Fibroblast of skin of abdomen (primary cell): ENCODE measurements at places on chromosomes 5 and 9.

- no peak for DNase-seq
Observed at GRCh38 chr5:131672776-131673175, 37.7 kb upstream of the RAPGEF6 start.

DNA sequence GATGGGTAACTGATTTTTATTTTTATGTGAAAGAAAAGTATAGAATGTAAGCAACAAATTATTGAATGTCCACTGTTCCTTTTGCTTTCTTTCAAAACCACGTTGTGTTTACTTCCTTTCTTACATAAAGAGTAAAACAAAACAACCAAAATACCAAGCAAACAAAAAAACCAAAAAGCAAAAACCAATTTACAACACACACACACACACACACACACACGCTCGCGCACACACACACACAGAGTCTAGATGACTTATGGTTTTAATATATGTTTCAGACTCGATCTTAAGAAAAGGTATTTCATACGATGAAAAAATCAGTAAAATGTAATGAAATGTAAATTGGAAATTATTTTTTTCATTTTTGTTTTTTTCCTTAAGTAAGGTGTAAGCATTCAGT is 80.3 kb downstream of the ADGRV1 start:
- peak; percentile 20 for DNase-seq

DNA sequence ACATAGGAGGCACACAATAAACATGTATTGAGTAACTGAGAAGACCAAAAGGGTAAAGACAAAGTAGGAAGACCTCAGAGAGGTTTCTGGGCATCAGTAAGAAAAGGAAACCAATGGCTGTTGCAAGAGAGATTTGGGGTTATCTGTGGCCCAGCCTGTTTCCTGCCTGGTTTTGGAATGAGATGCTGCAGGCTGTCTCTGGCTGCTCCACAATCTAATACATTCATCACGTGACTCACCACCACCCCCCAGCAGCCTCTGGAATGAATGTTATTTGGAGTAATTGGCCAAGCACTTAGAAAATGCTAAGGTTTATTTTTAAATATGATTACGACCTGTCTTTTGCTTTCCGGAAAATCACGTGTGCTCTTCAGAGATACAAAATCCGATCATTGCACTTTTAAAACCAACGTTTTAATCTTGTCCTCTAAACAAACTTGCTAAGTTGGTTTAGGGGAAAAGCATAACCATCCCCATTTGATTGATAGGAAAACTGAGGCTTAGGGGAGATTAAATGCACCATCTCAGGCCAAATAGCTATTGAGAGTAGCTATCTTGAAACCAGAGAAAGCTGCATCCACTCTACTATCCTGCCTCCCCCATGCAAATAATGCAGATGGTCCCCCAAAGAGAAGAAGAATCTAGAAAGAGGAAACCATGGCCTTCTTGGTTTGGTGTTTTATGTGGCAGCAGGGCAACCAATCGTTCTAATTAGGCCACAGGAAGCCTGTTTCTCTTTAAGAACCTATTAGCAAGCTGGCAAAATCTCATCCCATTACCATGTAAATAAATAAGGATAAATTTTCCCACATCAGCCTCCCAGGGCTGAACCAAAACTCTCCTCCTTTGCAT is 151.8 kb upstream of the ADRA1B start:
- DNase-seq: peak; percentile 95

- DNase-seq: no peak
Observed at GRCh38 chr5:157357823-157358222, 91.9 kb downstream of the CYFIP2 start.

GRCh38 chr5:145943674-145944121 is 7.3 kb downstream of the SH3RF2 start:
- DNase-seq: peak; percentile 48

DNA sequence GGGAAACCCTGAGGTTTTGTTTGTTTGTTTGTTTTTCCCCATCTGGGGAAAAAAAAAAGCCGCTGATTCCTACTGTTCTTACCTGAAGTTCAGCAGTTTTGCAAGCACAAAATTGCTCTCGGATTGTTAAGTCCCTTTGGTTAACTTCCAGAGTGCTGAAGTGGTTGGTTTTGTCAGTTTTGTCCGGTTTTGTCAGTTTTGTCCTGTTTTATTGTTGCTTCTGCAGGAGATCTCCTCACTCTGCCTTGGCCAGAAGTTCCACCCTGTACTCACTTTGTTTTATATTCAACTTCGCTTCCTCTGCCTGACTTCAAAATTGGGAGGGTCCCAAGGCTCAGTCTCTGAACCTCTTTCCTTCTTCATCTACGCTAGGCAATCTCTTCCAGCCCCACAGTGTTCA is 14.4 kb downstream of the ZNF346 start:
- no peak for DNase-seq

DNA sequence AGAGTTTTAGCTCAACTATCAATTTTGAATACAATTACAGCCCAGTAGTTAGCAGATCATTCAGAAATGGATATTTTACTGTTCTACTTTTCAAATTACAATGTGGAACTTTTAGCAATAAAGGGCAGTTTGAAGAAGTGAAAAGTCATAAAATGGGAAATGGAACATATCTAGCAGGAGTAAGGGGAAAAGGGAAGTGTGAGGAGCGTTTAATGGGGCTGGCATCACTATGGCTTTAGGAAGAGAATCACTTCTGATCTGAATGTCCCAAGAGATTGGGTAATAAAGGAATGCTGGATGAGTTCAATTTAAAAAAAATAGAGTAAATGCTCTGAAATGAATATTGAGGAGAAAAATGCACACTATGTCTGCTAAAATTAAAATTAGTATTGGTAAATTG is 77.4 kb downstream of the ATPSCKMT start:
- no peak for DNase-seq

GRCh38 chr9:103804077-103804735 is 289.9 kb upstream of the SMC2 start:
- DNase-seq: peak; percentile 82

DNA sequence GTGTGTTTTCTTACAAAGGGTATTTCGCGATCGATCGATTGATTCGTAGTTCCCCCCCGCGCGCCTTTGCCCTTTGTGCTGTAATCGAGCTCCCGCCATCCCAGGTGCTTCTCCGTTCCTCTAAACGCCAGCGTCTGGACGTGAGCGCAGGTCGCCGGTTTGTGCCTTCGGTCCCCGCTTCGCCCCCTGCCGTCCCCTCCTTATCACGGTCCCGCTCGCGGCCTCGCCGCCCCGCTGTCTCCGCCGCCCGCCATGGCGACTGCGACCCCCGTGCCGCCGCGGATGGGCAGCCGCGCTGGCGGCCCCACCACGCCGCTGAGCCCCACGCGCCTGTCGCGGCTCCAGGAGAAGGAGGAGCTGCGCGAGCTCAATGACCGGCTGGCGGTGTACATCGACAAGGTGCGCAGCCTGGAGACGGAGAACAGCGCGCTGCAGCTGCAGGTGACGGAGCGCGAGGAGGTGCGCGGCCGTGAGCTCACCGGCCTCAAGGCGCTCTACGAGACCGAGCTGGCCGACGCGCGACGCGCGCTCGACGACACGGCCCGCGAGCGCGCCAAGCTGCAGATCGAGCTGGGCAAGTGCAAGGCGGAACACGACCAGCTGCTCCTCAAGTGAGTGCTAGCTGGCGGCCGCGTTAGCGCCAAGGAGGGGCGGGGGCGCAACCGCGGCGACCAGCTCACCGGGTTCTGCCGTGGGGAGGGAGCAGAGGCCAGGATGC is 480 bp downstream of the LMNB1 start:
- peak; percentile 55 for DNase-seq

DNA sequence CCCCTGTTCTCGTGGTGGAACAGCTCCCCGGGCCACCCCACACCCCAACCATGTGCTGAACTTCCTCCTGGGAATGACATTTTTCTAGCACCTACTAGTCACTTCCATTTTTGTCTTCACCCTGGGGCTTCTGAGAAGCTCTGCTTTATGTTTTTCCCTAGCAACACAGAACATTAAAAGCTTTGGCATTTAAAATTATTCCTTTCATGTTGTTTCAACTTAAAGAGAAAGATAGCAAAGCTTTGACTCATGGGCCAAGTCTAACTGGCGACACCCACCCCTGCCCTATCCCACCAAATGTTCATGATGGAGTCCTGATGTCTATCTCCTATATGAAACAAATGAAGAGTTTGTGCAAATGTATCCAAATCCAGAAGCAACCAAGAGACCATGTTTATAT is 22.4 kb downstream of the BOD1 start:
- peak; percentile 27 for DNase-seq

GRCh38 chr9:21470126-21470525 is 12.0 kb downstream of the IFNE start:
- no peak for DNase-seq

GRCh38 chr5:17381932-17382331 is 116.1 kb upstream of the TAF11L2 start:
- DNase-seq: no peak

DNA sequence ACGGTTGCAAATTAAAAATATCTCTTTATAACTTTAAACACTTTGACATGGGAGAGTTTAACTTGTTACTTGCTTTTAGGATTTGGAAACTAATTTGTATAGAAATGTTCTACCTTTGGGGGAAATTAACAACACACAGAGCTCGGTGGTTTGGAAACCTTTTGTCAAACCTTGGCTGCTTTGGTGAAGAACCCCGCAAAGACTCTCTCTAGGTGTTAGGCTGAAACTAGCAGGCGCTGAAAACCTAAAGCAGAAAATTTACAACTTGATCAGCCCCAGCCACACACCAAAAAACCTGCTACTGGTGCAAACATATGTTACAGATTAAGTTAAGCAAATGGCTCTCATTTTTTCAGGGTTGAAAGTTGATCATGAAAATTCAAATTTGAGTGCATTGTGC is 25.8 kb downstream of the NR2F1 start:
- no peak for DNase-seq

- peak; percentile 53 for DNase-seq
Observed at GRCh38 chr5:142246258-142246657, 78.6 kb downstream of the SPRY4 start.

DNA sequence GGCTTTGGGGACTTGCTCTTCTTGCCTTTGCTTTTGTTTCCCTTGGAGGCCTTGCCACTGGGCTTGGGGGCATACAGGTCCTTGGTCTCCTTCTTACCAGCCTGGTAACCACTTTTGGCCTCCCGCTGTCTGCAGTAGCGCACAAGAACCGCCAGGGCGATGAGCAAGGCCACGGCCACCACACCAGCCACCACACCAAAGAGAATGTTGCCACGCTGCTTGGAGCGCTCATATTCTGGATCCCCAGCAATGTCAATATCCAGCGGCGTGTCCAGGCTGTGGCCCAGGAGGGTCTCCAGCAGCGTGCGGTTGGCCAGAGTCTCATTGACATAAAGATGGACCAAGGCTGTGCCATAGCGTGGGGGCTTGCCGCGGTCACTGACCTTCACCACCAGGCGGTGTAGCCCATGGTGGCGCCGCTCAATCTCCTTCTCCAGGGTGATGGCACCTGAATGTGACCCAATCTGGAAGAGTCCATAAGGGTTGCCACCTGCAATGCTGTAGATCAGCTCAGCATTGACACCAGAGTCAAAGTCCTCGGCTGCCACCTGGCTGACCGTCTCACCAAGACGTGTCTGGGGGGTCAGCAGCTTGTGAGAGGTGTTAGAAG is 14.5 kb downstream of the PCDH1 start:
- no peak for DNase-seq

GRCh38 chr5:149262315-149262714 is 9.3 kb upstream of the AFAP1L1 start:
- DNase-seq: no peak

- peak; percentile 58 for DNase-seq
Observed at GRCh38 chr9:82456642-82457041, 468.1 kb downstream of the SPATA31D1 start.

GRCh38 chr9:122261469-122261881 is 3.2 kb downstream of the RBM18 start:
- DNase-seq: peak; percentile 14

- peak; percentile 72 for DNase-seq
Observed at GRCh38 chr5:153896701-153897100, 142.0 kb downstream of the FAM114A2 start.

DNA sequence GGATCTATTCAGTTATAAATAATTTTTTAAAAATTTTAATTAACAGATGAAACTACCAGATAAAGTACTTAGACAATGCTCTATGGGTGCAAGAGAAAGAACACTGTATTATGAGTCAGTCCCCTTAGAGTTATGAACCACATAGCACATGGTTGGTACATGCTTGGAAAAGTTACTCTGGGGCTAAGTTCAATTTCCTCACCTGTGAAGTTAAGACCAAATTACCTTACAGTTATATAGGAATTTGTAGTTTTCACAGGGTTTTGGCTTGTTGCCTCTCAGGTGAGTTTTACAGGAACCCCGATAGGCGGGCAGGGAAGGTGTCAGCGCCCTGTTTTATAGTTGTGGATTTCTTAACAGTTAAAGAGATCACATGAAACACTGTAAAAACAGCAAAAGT is 1.2 kb downstream of the PANK3 start:
- DNase-seq: no peak
